Caki2 (cell line): ENCODE measurements at places on chromosomes 3 and 15. TPM values are rescaled to one million over a fixed set of nuclear protein-coding genes. Genes with fewer than 3 reads are reported as not detected.

Gene SLC7A14
- not detected in 2 replicates for total RNA-seq

Gene GABRR3
- not detected in 2 replicates for total RNA-seq

Gene IQCF5
- not detected in 2 replicates for total RNA-seq

DNA sequence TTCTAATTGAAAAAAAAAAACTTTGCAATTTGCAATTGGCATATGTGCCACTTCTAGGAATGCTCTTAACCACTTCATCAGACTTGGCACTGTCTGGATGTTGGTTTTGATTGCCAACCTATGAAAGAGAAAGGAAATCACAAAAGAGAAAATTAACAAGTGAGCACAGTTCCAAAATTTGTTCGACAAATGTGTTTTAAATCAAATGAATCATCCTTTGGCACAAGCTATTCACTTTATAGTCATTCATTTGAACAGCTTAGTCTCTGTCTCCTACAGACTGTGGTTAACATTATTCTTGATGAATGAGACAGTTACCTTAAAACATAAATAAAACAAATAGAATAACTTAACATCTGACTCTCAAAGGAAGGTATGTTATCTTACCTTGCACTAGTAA is 265.0 kb downstream of the EPHA3 start:
- no peak for DNase-seq

DNA sequence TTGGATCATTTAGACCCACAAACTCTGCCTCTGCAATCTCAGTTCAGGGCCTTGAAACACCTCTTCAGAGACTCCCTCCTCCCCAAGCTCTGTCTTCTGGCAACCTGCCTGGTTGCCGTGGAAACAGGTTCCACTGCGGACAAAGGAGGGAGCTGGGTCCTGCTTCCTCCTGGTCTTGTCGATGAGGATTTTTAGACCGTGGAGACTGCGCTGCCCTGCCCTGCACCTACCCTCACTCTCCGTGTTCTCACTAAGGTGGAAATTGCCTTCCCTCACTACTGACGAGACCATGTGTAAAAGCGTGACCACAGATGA is at the start of gene RTP1:
Gene RTP1, plus strand, starts transcription at position 152 of the 315 bp plus-strand sequence. Its CDS starts 30 bp downstream, at position 182.
- no peak for DNase-seq

DNA sequence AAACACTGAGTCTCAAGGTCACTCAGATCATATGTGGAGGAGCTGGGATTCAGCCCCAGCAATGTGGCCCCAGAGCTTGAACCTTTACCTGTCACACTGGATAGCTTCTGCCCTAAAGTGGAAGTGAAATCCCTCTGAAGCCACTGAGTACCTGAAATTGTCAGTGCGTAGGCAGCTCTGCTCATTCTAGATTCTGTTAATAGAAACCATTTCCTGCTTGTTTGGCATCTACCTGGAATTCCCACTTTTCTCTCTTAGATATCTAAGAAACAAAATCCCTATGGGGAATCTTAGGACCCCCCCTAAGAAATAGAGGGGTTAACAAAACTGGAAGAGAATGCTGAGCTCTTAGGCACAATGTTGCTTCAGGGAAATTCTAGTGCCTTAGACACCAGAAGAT is 29.8 kb downstream of the FBXL22 start:
- DNase-seq = no peak

GRCh38 chr15:25172691-25173090 is 217.9 kb downstream of the SNRPN start:
- DNase-seq = no peak
